Activated naive CD8-positive, alpha-beta T cell treated with anti-CD3 and anti-CD28 coated beads, Interleukin-2, amount 50 U/mL, for 16 hours (primary cell): ENCODE measurements at places on chromosomes 3 and 15.

- DNase-seq: no peak
Observed at GRCh38 chr15:101450403-101451265, 38.9 kb downstream of the PCSK6 start.

GRCh38 chr15:76155731-76156130, 95.9 kb downstream of the TMEM266 start:
- DNase-seq: no peak

DNA sequence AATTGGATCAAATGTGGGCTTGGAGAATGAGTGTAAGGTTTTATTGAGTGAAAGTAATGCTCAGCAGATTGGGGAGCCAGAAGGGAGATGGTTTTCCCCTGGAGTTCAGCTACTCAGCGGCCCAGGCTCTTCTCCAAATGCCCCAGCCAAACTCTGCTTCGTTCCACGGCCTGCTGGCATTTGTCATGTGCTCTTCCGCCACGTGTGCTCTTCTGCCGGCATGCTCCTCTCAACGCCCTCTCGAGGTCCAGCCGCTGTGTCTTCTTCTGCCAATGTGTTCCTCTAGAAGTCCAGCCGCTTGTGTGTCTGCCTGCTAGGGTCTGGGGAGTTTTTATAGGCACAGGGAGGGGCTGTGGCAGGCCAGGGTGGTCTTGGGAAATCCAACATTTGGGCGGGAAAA, 156.8 kb downstream of the RBPMS2 start:
- DNase-seq: no peak

DNA sequence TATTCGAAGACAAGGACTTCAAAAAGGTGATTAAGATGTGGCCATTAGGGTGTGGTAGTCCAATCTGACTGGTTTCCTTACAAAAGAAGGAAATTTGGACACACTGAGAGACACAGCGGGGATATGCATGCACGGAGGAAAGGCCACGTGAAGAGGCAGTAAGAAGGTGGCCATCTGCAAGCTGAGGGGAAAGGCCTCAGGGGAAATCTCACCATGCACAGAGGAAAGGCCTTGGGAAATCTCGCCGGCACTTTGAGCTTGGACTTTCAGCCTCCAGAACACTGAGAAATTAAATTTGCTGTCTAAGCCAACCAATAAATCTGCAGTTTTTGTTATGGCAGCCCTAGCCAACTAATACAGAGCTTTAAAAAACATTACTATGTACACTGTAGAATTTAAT, 78.8 kb downstream of the DLG1 start:
- DNase-seq: no peak

DNA sequence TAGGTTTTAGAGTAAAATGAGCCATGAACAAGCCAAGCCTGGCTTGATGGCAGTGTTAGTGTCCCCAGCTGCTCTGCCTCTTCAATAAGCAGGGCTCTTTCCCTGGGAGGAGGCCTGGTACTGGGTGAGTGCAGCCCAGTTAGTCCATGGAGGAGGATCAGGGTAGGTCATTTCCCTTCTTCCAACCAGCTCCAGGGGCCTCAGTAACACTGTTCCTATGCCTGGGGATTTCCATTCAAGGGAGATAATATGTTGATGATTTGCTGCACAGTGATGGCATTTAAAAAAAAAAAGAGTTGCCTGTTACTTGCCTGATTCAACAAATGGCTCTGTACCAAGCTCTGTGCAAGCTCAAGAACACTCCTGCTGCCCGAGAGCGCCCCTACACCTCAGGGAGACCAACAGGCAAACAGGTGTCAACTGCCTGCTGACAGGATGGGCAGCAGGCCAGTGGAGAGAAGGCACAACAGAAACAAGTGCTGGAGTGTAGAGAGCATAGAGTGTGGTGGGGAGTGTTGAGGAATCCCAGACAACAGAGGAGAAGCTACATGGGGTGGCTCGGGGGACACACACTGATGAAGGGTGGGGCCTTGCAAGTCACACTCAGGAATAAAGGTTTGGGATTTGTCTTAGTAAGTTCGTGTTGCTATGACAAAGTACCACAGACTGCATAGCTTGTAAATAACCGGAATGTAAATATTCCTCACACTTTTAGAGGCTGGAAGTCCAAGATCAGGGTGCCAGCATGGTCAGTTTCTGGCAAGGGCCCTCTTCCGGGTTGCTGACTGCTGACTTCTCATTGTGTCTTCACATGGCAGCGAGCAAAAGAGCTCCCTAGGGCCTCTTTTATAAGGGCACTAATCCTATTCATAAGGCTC, 78.6 kb upstream of the PXYLP1 start:
- no peak for DNase-seq

DNA sequence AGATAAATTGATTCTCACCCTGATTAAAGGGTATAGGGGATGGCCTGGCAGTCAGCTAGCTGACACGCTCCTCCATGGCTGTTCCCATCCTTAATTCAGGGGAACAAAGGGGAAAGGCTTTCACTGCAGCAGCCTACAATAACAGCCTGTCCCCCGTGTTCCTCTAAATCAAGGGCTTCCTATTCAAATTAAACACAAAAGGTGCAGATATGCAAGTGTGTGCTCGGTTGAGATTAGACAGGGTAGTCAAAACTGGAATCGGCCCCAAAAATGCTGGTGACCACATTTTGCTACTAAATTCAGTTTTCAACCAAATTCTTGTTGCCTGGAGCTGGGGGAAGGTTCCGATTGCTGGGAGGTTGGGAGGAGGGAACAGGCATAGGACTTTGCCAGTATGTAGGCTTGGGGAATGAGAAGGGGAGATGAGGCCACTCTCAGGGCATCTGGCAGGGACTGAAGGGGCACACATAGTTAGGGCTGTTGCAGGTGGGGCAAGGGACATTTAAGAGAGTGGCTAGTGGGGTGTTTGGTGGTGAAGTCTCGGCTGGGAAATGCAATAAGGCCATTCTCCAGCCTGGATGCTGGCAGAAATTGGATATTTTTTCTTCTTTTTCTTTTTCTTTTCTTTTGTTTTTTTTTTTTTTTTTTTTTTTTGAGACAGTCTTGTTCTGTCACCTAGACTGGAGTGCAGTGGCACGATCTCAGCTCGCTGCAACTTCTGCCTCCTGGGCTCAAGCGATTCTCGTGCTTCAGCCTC, 32.9 kb upstream of the CTSH start:
- DNase-seq: no peak

- DNase-seq: peak; percentile 30
Observed at GRCh38 chr3:51974963-51975851, at the start of gene ABHD14A. Gene ABHD14A (plus strand): TSS chr3:51975064. CDS start chr3:51975136, 72 bp downstream.

GRCh38 chr3:166575161-166575560, 737.9 kb upstream of the BCHE start:
- no peak for DNase-seq

DNA sequence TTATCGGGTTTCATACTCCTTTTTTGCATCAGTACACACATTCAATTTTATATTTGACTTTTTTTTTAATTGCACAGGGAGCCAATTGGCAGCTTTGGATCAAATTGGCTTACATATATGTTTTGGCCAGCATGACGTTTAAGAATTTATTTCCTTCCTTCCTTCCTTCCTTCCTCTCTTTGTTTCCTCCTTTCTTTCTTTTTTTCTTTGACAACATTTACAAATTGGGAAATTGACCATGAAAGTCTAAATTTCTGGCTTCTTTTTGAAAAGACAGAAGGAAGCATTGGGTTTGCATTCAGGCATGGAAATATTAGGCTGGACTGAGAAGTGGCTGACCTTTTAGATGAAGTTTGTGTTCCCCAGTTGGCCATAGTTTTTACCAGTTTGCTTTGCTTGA, 103.4 kb upstream of the IGSF10 start:
- DNase-seq: no peak

GRCh38 chr15:64611085-64611725, 150.8 kb downstream of the ZNF609 start:
- no peak for DNase-seq

DNA sequence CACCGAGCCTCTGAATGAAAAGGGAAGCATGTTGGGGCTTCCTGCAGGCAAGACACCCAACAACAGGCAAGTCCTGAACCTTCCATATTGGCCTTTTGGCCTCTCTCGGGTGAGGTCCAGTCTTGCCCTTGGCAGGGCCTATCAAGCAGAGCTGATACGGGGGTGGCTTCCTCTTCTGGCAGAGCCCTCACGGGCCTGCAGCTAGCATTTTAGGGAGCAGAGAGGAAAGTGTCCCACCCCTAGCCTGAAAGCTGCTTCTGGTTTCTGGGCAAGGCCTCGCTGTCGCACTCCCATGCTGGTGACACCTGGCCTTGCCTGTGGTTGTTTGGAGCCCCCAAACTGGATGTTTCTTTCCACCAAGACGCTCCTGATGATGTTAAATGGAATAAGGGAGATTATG, 31.8 kb upstream of the CTSH start:
- no peak for DNase-seq

DNA sequence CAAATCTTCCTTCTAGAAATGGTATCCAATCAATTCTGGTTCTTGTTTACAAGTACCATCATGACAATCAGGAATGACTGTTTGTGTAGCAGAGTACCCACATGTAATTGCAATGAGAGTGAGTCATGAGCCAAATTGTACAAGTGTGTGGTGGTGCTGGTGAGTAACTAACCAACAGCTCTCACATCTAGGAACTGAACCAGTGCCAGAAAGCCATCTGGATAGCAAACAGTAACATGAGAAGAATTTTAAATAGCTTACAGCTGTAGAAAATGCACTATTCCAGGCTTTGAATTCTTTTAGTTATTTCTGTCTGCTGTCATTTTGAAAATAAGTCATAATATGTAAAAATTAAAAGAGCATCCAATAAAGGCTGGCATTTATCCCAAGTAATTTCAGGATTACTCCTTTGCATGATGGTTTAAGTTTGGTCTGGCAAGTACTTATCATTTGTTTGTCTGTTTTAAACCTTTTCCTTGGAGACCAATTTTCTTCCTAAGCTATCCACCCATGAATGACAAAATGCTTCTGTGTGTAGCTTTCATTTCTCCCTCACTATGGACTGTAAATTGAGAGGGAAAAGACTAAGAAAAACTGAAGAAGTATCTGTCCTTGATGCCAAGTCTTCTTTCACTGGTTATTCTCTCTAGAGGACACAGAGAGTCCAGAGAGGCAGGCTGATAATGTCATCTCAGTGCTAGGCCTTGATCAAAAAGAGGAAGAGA, 60.0 kb downstream of the PIK3CB start:
- DNase-seq: no peak

- DNase-seq: no peak
Observed at GRCh38 chr3:162721736-162722135, 1225.1 kb downstream of the OTOL1 start.

DNA sequence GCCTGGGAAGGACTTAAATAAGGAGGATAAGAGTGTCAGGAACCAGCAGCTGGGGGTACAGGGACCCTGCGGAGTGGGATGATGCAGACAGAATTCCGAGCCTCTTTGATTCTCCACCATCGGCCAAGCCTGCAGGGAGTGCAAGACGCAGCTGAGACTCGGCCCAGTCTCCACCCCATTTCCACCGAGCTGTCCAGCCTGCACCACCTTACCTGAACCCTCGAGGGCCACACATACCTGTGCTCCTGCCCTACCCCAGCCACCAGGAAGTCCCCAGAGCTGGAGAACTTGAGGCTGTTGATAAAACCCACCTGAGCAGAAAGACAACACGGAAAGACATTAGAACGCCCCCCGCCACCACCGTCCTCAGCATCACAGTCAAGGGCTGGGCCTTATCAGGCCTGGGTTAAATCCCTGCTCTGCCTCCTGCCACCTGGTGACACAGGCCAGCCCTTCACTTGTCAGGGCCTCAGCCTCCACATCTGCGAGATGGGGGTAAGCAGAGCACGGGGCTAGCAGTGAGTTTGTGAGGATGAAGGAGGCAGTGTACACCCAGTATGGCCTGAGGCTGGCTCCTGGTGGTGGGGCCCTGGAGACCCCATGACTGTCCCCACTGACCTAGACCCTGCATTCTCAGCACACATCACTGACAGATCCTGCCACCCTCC, 8.1 kb downstream of the RRP9 start:
- no peak for DNase-seq

DNA sequence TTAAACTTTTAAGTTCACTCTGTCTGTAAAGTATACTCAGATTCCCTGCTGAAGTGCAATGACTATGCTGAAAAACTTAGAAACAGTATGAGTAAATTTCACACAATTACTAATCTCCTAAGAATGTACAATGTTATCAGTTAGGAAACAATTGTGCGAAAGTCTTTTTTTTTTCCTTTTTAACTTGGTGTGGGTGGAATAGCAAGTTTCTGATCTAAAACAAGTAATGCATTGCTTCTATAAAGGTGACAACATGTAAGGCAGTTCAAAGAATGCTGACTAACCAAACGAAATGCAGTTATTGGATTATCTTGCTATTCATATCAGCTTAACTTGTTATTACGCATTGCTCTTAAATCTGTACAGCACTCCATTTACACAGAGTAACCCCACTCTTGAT, 19.3 kb upstream of the SLC12A8 start:
- DNase-seq: no peak

- no peak for DNase-seq
Observed at GRCh38 chr3:113243846-113244245, 32.5 kb downstream of the BOC start.

- no peak for DNase-seq
Observed at GRCh38 chr3:59422312-59422711, 372.5 kb upstream of the CFAP20DC start.

- no peak for DNase-seq
Observed at GRCh38 chr3:42741796-42742195, 31.3 kb downstream of the CCDC13 start.

DNA sequence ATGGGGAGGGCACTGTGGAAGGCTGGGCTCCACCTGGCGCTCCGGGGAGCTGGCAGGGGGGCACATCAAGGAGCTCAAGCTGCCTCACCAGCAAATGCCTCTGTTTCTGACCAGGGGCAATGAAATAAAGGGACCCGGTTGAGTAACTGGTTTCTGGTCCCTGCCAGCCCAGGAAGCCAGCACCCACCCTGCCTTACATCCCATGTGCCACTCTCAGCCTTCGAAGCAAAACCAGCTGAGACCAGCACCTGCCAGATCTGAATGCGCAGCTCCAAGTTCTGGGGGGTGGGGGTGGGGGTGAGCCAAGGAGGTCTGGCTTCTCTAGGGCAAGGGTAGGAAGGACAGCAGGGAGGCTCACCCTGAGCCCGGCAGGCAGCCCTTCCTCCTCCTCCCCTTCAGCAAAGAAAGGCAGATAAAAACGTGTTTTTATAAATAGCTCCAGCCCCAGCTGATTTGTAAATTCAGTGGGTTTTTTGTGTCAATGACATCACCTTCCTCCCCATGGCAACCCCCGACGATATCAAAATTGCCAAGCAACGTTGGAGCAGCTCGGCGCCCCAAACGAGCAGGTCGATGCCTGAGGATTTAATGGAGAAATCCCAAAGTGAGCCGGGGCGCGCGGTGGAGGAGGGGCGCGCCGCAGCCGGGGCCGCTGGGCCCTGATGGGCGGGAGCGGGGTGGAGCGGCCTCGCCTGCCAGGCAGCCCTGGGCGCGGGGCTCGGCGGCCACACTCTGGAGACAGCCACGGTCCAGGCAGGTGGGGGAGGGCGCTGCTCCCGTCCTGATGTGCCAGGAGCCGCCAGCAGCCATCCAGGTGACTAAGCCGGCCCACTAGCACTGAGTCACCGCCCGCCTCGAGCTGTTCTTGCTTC, at the start of gene PAK6:
TSS of gene PAK6 (plus strand) at position 532 of the 872 bp plus-strand sequence. CDS start 25,723 bp downstream, outside the sequence.
- no peak for DNase-seq

- DNase-seq: no peak
Observed at GRCh38 chr15:26084771-26085170, 221.6 kb upstream of the ATP10A start.
